NCI-H2081 treated with DMSO at 0.1 percent for 48 hours (cell line): ENCODE measurements at places on chromosomes 6 and 20.

- no peak for DNase-seq
Observed at GRCh38 chr20:19453862-19454261, 241.4 kb downstream of the SLC24A3 start.

- no peak for DNase-seq
Observed at GRCh38 chr6:17442196-17442595, 48.8 kb downstream of the CAP2 start.

- DNase-seq, result no peak
Observed at GRCh38 chr6:127971945-127972391, 71.1 kb upstream of the THEMIS start.

DNA sequence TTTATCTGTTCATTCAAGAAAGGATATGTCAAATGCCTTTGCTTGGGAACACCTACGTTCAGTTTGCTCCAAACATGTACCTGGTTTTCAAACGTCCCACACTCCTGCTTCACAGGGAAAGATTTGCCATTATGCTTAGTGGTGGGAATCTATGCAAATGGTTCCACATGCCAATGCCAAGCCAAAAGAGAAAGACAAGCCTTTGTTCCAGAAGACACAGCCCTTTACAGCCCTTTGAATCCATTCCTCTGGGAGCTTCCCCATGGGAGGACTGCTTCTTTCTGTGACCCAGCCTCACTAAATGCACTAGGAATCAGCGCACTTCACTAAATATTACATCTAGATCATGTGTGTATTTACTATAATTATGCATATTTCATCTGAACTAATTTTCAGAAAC, 619.5 kb downstream of the PRKN start:
- no peak for DNase-seq

DNA sequence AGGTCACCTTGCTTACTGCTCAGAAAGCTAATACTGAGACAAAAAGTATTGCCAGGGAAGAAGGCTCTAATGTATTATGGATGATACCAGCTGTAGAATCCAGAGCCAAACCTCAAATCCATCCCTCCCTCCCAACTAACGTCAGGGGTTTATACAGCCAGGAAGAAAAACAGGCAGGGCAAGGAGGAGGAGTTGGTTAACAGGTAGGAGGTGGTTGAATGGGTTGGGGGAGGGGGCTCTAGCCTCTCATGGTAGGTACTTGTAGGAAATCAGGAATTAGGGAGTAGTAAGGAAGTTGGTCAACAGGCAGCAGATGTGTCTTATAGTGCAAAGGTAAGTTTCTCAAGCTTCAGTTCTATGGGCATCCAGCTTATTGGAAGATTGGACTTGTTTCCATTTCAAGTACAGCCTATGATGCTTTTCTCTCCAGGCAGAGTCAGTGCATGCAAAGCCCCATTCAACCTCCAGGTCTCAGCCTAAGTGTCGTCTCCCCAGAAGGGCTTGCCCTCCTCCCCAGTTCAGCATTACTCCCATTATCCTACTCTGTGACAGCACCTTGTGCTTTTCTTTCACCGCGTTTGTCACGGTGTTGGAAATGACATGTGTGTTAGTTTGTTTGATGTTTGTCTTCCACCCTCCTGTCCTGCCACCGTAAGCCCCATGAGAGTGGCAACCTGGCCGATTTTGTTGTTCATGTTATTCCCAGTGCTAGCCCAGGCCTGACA, 38.1 kb downstream of the PNLDC1 start:
- DNase-seq, result no peak

DNA sequence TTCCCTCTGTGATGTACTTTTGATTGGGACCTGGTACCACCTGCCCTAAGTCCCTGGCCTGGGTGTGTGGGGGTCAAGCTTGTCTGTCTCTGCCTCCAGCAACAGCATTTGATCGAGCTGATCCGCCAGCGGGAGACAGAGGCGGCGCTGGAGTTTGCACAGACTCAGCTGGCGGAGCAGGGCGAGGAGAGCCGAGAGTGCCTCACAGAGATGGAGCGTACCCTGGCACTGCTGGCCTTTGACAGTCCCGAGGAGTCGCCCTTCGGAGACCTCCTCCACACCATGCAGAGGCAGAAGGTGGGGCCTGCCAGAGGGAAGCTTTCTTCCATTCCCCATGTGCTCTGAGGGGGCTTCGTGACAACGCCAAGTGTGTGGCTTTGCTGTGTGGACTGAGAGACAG, 5.4 kb downstream of the GID8 start:
- DNase-seq, result no peak

DNA sequence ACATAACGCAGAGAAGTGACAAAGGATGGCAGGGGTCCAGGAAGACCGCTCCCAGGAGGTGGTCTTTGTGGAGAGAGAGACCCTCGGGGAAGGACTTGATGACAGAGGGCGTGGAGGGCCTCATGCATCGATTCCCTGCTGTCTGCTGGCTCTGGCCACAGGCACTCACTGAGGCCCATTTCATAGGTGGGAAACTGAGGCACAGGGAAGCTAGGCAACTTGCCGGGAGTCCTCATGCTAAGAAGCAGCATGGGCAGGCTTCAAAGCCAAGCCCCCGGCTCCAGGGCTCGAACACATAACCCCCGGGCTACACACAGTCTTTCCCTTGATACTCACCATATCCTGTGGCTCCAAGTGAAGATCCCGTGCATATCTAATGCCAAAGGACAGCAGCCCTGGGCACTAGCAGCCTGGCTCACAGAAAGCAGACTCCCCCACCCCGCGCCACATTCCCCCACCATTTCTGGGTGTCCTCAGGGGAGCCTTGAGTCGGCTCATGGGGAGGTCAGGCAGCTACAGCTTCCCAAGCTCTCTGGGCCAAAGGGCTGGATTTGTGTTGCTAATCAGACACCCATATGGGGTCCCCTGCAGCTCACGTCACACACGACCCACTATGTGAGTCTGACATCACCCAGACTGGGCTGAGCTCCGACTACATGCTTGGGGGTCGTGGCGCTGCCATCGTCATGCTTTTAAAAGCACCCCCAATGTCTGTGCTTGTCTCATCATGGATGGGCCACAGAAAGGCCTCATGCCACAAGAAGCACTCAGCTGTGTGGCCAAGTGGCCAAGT, 130.9 kb upstream of the PMEPA1 start:
- no peak for DNase-seq

GRCh38 chr20:15546525-15547023, 1026.7 kb downstream of the KIF16B start:
- no peak for DNase-seq

GRCh38 chr6:28758046-28758817, 165.6 kb downstream of the TRIM27 start:
- DNase-seq, result no peak

DNA sequence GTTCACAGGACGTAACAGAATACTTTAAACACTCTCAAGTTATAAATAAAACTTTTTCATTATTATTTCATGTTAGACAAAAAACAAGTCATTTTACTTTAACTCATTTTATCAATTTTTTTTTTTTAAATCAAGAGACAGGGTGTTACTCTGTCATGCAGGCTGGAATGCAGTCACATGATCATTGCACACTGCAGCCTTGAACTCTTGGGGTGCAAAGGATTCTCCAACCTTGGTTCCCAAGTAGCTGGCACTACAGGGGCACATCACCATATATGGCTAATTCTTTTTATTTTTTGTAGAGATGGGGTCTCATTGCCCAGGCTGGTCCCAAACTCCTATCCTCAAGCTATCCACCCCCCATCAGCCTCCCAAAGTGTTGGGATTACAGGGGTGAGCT, 14.2 kb downstream of the PLN start:
- no peak for DNase-seq

DNA sequence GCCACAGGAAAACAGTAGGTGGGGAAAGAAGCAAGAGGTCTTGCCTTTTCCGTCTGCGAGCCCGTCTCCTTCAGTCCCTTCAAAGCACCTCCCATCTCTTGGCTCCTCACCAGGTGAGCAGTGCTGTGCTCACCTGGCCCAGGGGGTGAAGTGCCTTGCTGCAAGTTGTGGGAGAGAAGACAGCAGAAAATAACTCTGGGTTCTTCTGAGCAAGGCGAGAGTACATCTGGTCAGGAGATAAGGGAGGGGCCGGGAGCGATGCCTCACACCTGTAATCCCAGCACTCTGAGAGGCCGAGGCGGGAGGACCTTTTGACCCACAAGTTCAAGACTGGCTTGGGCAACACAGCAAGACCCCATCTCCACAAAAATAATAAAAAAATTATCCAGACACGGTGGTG, 35.6 kb upstream of the TGM3 start:
- no peak for DNase-seq

- no peak for DNase-seq
Observed at GRCh38 chr6:157346373-157346772, 23.1 kb upstream of the TMEM242 start.

DNA sequence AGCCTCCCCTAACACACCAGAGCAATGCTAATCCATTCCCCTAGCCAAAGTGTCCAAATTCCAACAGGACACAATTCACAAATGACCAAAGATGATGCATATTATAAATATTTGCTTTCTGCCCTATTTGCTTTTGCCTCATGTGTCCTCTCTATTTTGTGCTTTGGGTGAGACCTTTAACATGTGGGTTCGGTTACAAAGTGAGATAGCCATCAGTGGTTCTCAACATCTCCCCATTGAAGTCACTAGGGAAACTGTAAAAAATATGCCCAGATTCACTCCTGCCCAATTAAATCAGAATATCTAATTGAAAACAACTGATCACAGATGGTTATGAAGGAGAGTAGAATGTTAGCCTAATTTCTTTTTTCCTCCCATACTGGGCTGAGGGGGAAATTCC, 159.2 kb downstream of the MTFR2 start:
- DNase-seq, result no peak

DNA sequence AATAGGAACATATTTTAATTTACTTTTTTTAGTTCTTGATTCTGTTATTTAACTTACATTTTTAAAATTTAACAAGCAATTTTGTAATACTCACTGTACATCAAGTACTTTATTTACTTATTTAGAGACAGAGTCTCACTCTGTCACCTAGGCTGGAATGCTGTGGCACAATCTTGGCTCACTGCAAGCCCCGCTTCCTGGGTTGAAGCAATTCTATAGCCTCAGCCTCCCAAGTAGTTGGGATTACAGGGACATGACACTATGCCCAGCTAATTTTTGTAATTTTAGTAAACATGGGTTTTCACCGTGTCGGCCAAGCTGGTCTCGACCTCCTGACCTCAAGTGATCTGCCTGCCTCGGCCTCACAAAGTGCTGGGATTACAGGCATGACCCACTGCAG, 7.0 kb downstream of the BTN3A3 start:
- no peak for DNase-seq

- no peak for DNase-seq
Observed at GRCh38 chr20:51193066-51193772, 170.3 kb upstream of the KCNG1 start.

DNA sequence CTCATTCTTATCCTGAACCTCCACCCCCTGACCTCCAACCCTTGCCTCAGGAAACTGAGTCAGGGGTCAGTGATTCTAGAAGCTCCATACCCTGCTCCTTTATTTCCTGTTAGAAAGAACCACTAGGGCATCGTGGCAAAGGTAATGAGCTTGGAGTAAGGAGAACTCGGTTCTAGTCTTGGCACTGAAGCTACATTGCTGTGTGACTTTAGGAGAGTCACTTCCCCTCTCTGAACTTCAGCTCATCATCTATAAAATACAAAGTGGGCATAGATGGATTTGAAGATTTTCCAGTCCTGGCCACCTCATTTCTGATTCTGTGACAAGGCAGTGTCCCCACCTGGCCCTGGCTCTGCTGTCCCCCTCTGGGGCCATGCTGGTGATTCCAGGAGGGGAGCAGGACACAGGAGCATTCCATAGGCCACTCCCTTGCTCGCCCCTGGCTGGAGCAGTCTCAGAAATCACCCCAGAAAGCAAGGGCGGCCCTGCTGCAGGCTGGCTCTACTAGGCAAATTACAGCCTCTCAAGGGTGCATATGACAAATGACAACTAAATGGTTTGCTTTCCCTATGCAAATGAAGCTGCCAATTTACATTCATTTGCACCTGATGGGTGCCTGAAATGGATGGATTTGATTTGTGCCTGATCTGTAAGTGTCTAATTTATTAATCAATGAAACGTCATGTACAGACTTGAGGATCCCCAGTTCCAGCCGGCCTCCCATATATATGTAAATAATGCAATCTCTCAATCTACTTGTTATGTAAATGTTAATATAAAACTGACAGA, 62.2 kb downstream of the LRFN2 start:
- no peak for DNase-seq

GRCh38 chr20:37804584-37805566, 98.1 kb upstream of the VSTM2L start:
- no peak for DNase-seq
